Progenitor cell of endocrine pancreas (in vitro differentiated cells): ENCODE measurements at places on chromosomes 4 and X. TPM values are rescaled to one million over a fixed set of nuclear protein-coding genes. Genes with fewer than 3 reads are reported as not detected.

DNA sequence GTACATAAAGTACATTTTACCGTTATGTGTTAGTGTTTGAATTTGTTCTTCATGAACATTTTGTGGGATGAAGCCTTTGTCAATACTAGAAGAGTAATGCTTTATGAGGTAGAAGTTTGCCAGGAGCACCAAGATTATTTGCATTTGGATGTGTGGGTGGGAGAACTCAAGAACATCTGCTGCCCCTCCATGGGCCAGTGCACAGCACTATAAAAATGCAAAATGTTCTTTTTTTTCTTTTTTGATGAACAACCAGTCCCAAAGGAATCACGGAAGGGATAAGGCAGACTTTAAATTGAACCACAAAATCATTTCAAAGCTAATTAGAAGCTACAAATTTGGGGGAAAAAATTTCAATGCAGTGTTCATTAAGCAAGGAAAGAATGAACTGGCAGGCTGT lies 300.3 kb upstream of the NWD2 start:
- DNase-seq: no peak

- no peak for DNase-seq
These were observed 2700.3 kb downstream of the ARAP2 start for GRCh38 chr4:33543941-33544450.

DNA sequence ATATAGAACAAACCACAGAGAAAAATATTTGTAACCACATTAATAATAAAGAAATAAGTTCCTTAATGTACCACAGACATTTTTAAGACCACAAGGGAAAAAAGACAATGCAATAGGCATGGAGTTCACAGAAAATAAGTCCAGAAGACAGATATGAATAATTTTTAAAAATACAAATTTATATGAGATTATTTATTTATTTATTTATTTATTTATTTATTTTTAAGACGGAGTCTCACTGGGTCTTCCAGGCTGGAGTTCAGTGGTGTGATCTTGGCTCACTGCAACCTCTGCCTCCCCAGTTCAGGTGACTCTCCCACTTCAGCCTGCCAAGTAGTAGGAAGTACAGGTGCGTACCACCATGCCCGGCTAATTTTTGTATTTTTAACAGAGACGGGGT lies 53.7 kb downstream of the THAP9 start:
- DNase-seq: no peak

DNA sequence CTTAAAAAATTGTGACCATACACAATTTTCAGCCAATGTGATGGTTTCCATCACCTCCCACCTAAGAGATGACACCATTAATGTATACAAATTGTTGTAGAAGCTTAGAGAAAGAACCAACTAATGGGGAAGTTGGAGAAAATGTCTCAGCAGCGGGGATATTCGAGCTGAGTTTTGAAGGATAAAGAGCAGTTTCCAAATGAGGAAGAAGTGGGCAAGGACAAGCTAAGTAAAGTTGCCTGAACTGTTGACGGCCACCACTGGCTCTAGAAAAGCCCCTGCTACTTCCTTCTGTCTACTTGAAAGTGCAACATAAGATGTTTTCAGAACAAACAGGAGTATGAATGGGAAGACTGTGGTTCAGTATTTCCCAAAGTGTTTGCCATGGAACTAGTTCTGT lies 92.0 kb downstream of the CHRNA9 start:
- DNase-seq: no peak

- DNase-seq: no peak
These were observed 58.8 kb downstream of the RHOH start for GRCh38 chr4:40255393-40256281.

The ASB12 gene
- total RNA-seq: 0.22 and 0.47 TPM in 2 replicates
